ENCODE measurements at places on chromosomes 5 and 9.

DNA sequence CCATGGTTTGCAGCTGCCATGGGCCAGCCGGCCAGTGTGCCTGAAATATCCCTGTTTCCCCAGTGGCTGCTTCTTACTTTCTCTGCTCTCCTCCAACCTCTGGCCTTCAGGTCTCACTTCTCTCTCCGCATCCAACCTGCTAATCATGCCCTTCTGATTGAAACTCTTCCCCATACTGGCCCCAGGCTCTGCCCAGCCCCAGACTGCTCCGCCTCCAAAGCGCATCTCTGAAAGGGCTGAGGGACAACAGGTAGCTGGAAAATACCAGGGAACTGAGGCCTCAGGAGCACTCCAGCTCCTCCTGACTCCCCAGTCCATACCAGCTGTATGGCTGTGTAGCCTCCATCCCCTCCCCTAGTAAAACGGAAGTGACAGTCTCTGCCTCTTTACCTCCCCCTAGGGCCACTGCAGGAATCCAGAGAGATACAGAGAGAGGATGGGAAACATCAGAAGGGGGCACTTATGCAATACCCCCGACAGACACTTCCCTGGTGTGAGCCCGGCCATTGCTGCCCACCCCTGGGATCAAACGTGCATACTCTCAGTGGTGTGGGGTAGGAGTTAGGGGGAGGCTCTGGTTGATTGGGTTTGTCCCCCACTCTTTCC is 34.2 kb downstream of the PAX5 start:
- no peak for DNase-seq

GRCh38 chr9:137534256-137535119 is 15.7 kb downstream of the PNPLA7 start:
- no peak for DNase-seq

GRCh38 chr5:107589520-107590193 is 81.1 kb downstream of the EFNA5 start:
- no peak for DNase-seq

DNA sequence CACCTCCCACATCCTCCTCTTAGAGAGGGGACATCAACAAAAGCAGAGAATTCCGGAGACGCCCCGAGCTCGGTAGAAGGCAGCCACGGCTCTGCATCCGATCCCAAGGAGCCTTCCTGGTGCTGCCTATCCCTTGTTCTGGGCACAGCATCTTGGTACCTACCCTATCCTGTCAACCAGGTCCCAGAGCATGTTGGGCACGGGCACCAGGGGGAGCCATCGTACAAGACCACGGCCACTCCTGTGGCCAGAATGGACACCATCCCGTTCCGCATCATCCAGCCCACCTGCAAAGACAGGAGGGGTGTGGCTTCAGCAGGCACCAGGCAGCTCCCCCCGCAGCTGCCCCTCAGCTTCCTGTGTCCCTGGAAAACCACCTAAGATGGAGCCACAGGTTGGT is 62.7 kb upstream of the ZNF354A start:
- DNase-seq: no peak

DNA sequence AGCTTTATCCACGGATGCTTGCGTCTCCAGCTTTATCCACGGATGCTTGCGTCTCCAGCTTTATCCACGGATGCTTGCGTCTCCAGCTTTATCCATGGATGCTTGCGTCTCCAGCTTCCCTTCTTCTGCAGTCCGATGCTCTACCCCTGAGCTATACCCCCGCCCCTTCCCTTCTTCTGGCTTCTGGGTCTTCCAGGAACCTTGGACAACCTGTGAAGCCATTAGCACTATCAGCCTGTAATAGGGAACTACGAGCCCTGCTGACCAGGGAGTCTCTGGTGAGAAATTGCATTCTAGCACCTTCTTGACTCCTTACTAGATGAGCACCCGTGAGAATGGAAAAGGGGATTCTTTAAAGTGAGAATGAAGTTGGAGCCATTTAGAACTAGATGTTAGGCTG is 39.1 kb upstream of the SH3PXD2B start:
- no peak for DNase-seq

DNA sequence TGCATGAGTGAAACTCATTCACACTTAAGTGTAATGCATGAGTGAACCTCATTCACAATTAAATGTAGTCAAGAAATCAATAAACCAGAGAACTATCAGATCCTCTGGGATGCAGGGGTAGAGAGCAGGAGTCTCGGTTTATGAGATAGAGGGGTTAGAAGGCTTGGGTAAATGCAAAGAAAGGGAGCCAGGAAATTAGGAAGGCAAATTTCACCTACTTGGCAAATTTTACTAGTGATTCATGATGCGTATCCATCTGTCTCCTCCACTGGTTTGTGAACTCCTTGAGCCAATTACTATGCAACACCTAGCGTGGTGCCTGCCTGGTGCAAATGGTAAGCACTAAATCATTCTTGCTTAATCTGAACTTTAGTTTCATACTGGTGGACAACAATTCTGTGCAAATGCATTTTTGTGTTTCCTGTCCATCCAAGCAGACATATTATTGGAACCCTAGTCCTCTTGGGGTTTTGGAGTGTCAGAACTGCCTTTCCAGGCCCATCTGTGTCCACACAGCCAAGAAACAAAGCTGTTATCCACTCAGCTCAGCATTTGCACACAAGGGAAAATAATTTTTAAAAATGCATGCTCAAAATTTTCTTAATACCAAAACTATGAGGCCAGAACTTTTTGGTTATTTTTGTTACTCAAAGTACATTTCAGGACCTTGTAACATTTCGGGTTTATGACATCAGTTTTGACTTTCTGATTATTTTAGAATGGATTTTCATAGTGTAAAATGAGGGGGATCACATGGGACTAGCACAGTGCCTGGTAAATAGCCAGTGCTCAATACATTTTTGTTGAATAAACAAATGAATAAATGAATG is 5.2 kb downstream of the HAPLN1 start:
- no peak for DNase-seq

- no peak for DNase-seq
Measured at GRCh38 chr9:130512199-130512598, 67.2 kb upstream of the FUBP3 start.

- no peak for DNase-seq
Measured at GRCh38 chr5:132488590-132488989, 2.0 kb downstream of the IRF1 start.

DNA sequence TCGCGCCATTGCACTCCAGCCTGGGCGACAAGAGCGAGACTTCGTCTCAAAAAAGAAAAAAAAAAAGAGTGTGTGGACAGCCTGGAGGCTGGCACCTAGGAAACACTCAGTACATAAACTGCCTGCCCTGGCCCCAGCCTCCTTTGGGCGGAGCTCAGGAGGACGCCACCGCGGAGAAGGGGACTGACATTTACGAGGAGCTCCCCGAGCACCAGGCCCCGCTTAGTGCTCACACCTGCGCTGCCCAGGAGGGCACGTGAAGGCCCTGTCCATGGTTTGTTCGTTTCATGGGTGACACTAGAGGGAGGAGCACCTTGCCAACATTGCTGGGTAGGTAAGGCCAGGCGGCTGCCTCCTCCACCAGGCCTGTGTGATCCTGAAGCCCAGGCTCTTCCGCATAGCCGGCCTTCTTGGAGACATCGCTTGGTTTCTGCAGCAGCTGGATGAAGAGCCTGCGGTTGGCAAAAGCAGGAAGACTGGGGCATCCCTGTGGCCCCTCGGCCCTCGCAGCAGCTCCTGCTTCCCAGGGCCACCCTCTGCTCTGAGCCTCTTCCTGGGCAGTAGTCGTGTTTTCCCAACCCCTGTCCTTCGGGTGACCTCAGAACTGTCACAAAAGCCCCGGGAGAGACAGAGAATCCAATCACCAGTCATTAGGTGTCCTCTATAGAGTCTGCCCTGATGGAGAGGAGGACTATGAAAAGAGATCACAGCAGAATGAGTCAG is 26.2 kb upstream of the LAMC3 start:
- no peak for DNase-seq

GRCh38 chr5:87102841-87103240 is 164.8 kb upstream of the RASA1 start:
- no peak for DNase-seq

GRCh38 chr5:150639377-150639692 is 1.1 kb upstream of the SYNPO start:
- DNase-seq: no peak

DNA sequence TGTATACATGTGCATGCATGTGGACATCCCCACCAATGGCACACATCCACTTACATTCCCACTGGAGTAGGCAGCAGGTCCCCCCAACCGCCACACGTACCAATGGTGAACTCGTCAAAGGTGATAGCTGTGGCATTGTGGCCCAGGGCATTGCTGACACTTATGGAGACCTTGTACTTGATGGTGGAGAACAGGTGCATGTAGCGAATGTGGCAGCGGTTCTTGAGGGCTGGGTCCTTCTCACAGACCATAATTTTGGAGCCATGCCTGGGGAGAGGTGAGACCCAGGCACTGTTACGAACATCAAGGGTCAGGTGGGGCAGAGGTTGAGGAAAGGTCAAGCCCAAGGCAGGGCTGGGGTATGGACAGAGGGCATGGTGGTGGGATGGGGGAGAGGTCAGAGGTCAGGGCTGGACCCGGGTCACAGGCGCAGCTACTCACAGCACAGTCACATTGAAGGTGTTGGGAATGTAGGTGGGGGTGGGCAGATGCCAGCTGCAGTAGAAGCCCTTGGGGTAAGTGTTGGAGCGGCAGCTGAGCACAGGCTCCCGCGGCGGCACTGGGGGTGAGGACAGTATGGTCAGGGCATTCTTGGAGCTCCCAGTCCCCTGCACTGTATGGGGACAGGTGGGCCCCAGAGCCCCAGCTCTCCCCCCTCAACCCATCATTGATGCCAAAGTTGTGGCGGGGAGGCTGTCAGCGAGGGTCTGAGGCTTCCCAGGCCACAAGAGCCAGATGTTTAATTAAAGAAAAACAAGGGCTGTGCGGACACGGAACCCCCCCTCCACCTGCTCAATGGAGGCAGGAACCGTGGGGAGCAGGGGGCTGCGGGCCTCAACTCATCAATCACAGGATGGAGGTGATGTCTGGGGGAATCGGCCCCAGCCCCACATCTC is 31.9 kb downstream of the CNTFR start:
- no peak for DNase-seq

DNA sequence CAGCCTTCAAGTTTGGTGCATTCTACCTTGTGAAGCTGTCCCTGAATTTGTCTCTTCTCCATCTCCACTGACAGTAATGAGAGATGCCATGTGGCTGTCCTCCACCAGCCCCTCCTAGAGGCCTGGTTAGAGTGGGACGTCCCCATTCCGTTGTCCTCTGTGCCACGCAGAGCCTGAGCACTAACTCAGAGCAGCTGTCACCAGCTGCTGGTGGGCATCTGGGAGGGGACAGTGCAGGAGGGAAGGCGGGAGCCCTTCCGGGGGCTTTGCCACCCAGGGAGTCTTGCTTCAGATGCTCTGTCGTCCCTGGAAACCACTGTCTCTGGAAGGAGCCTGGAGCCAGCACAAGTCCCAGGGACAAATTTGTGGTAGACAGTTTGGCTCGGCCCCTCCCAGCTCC is 78.6 kb downstream of the PDZD2 start:
- DNase-seq: no peak

DNA sequence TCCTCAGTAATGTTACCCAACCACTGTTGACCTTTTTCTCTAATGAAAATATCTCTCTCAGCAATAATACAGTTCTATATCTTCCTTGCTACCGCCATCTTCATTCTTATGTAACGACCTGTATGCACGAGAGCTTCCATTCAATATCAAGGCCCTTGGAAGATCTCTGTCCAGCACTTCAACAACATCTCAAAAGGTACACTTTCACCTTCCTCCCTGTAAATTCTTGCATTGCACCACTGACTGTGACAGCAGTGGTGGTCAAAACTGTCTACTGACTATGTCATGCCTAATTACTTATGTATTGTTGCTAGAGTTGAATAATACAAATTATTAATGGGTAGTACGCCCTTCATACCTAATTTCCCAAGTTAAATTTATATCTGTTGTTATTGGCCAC is 53.3 kb downstream of the ANXA1 start:
- DNase-seq: no peak

DNA sequence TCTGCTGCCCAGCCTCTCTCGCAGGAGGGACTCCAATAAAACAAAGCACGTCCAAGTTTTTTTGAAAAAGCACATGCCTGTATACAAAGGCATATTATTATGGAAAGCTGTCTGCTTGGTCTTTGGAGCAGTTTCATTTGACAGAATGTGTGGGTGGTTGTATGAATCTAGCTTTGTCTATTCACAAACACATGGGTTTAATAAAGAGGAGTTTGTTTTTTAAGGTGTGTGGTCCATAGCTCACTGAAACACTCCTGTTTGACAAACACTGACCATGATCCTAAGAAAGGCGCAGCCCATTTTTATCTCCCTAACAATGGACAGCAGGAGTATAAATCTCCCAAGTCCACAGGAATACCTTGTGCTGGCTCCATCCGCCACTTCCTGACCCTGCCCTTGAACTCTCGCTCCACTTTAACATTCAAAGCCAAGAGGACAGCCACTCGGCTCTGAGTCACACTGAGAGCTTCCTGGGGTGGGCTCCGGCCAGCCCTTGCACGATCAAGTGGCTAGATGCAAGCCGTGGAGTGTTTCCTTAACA is 371.9 kb downstream of the EBF1 start:
- DNase-seq: no peak

DNA sequence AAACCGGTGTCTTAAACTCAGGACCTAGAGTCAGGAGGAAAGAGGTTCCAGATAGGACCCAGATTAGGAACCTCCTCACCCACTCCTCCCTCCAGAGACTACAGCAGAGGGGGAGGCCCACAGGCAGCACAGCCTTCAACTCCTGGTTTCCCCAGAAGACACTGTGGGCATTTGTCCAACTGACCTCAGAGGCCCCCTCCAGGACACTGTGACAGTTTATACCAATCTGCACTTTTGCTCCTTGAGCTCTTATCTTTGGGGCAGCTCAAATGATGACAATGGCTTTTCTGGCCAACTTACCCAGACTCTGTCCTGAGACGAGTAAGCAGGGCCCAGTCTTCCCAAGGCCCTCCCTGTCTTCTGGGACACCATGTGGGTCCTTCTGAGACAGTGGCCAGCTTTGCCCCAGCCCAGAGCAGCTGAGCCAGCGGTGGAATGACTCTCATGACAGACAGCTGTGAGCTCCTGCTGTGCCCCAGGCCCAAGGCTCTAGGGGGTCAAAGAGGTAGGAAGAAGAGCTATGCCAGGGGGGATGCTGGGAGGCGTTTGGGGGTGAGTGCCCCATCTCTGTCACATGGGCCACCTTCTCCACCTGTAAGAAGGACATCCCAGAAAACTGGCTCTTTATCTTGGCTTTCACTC is 14.3 kb downstream of the OR2V2 start:
- no peak for DNase-seq

DNA sequence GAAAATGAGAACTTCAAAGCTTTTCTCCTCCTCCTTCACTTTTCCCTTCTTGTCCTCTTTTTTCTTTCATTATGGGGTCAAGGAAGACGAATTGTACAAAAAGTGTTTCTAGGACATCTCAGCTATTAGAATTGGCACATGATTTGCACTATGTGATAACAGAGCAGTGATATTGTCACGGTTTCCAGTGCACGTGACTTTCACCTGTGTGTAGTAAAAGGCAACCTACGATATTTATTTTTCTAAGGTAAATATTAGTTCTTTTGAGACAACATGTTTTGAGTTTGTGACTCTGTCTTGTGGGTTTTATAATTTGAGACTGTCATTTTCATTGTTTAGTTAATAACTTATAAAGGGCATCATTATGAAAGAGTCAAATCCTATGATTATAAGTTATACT is 213.1 kb downstream of the PSAT1 start:
- no peak for DNase-seq

GRCh38 chr5:171637811-171638210 is 147.8 kb upstream of the SMIM23 start:
- DNase-seq: no peak
